ENCODE measurements at places on chromosomes 4 and X. TPM values are rescaled to one million over a fixed set of nuclear protein-coding genes. Genes with fewer than 3 reads are reported as not detected.

DNA sequence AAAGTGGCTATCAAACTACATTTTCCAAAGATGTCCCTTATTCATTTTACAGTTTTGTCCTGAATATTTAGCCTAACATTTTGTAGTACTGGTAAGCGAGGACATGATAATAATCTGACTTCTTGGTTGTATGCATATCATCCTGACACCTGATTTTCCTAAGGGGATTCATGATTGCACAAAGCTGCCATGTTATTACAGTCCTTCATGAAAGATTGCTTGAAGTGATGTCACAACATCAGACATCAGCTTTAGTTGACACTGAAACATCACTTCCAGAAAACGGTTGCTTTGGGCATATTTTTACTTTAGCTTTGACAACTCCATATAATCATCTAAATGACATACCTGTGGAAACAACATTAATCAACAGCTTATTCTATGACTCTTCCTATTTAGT, 188.7 kb upstream of the PABPC4L start:
- DNase-seq: no peak

GRCh38 chrX:100090931-100091330, 319.1 kb downstream of the PCDH19 start:
- no peak for DNase-seq

- no peak for DNase-seq
These were observed 143.7 kb downstream of the RASL11B start for GRCh38 chr4:53005808-53006207.

The CTAG2 gene
- not detected for total RNA-seq

DNA sequence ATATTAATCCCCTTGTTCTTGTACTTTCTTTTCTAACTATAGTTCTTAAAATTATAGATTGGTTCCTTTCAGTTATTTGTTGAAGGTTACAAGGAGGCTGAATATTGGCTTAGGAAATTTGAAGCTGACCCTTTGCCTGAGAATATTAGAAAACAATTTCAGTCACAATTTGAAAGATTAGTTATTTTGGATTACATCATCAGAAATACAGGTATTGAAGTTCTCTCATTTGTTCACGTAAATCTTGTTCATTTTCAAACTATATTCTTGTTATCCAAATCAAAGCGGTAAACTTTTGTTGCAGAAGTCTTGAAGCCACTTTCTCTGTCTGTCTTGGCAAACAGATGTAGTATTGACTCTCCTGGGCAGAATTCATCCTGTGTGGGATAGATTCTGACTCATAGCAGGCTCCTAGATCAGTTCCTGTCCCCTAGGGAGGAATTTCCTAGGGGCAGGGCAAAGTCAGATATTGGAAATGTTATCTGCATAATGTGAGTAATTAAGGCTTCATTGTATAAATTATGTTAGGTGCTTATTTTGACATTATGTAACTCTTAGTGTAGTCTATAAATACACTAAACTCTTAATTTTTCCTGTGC, 25.2 kb downstream of the PI4K2B start:
- DNase-seq: no peak

DNA sequence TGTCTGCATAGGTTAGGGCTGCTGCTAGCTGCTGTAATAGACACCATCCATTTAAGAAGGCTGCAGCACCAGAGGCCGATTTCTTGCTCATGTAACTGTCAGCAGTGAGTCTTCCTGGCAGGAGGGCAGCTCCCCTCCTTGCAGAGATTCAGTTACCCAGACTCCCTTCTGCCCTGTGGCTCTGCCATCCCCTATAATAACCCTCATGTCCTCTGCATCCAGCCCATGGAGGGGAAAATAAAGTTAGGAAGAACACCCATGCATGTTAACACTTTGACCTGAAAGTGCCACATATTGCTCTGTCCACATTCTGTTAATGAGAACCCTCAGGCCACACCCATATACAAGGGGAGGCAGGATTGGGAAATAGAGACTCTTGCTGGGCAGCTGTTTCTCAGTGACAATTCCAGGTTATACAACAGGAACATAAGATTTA, 5.4 kb downstream of the STBD1 start:
- DNase-seq: no peak

- no peak for DNase-seq
These were observed 19.8 kb upstream of the PASD1 start for GRCh38 chrX:151543706-151544105.

DNA sequence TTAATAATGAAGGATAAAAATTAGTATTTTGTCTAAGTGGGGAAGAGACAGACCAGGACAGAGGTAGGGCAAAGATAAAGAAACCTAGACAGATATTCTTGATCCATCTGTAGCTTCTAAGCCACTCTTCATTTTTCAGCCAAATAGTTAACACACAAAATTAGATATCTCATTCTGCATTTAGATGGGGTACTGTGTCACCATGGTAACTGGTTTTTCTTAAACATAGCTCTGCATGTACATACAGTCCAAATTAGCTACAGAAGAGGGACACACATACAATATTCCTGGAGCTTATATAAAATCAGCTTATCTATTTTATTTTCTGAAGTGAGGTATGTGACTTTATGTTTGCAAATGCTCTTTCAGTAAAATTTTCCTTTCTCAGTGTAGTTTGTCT, 393.7 kb downstream of the PPP3CA start:
- DNase-seq: no peak

DNA sequence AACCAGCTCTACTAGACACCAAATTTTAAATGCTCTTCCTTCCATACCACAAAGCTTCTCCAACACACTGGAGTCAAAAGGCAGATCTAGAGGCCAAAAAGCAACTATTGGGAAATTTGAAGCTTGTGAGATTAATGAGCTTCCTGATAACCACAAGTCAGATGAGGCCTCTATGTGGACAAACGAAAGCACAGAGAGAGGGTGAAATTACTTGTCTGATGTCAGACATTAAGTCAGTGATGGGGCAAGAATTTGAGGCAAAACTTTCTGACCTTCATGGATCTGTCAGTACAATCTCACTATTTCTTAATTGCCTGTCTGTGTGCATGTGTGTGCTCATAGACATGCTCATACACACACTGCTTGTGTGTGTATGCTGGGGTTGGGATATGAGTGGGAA, 103.6 kb downstream of the GUCY2F start:
- no peak for DNase-seq

Measured in progenitor cell of endocrine pancreas (in vitro differentiated cells).